ENCODE measurements at places on chromosomes 2 and 18.

GRCh38 chr2:46706264-46706983 lies 209.2 kb downstream of the MCFD2 start:
- no peak for DNase-seq

- no peak for DNase-seq
Observed at GRCh38 chr2:161020437-161020836, 139.8 kb upstream of the TANK start.

DNA sequence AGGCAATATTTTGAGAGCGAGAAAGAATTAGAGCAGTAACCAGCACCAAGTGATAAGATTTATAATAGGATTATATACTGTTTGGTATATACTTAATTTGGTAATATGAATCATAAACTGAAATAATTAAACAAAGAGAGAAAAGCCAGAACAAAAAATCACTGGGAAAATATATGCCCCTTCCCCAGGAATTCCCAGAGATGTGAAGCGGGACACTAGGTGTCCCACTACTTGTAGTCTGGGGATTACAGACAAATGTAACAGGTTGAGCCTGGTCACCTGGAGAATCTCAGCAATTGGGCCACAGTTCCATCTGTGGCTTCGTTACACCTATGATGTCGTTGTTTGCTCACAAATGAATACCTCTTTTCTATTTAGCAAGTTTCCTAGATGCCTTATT lies 256.1 kb upstream of the CHAC2 start:
- no peak for DNase-seq

DNA sequence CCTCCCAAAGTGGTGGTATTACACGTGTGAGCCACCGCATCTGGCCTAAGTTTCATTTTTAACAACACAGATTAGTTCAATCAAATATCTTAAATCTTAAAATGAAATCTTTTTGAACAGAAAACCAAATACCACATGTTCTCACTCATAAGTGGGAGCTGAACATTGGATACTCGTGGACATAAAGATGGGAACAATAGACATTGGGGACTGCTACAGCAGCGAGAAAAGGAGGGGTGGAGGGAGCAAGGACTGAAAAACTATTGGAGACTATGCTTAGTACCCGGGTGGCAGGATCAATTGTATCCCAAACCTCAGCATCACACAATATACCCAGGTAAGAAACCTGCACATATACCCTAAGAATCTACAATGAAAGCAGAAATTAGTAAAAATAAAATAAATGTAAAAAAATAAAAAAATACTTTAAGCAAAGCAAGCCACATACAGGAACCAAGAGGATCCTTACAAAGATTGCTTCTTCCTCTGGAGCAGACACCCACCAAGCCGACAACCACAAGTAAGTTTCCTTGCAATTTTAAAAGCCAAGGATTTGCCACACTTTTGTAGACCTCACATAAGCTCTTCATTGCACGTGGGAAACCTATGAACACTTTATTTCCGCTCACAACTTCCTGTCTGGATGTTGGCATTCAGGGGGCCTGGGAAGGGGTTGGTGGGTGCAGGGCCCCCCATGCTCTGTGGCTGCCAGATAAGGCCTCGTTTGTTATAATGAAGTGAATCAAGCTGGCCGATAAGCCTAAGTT lies 147.9 kb downstream of the MYCN start:
- no peak for DNase-seq

DNA sequence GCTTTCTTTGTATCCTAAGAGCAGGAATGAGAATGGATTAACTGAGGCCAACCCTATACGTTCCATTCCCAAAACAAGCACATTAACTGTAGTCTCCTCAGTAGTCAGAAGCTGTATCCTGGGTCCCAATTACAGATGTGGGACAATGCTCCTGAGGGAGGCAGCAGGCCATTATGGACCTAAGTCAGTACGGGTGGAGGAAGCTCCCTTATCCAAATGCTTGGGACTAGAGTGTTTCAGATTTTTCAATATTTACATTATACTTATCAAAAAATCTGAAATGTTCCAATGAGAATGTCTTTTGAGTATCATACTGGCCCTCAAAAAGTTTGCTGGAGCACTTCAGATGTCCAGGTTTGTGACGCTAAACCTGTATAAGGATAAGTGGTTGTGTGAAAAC lies 90.1 kb downstream of the PRELID3A start:
- DNase-seq = no peak

GRCh38 chr18:61941948-61942471 lies 49.2 kb upstream of the RNF152 start:
- no peak for DNase-seq

DNA sequence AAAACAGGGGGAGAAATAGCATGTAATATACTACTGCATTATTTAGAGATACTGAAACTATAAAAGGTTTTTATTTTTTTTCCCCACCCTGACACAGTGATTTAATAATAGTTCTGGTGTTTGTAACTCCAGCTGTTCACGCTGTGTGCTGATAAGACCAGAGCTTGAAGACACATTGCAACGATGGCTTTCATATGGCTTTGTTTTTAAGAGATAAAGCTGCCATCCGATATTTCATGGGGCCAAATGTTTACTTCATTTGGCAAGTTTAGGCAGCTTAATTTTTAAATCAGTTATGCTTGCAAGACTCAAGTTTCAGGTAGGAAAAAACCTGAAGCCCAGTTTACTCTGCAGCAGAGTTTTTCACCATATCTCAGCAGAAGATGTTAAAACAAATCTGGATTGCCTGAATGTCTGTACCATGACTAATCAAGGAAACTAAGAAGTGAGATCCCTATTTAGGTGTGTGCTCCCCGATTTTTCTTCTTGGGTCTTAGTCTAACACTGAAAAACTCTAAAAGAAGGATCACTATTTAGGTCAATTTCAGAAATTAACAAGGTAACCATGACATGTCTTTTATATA lies 508.6 kb downstream of the PARD3B start:
- no peak for DNase-seq
